Airway epithelial cell (primary cell): ENCODE measurements at places on chromosomes 4 and X. TPM values are rescaled to one million over a fixed set of nuclear protein-coding genes. Genes with fewer than 3 reads are reported as not detected.

TLL1 gene
- 0.92 and 1.1 TPM in 2 replicates for total RNA-seq

TMPRSS11F gene
- 1.9 and 2.8 TPM in 2 replicates for total RNA-seq

GLOD5 gene
- not detected in 2 replicates for total RNA-seq

UGT2B17 gene
- not detected in 2 replicates for total RNA-seq

SLC4A4 gene
- 0.14 TPM in 2 replicates for total RNA-seq

BMX gene
- 0.07 TPM in 1 of 2 replicates, not detected in the other for total RNA-seq

EMCN gene
- not detected in 2 replicates for total RNA-seq

SPANXN1 gene
- not detected in 2 replicates for total RNA-seq

SPIN4 gene
- total RNA-seq, result 4.0 and 6.2 TPM in 2 replicates

MTNR1A gene
- total RNA-seq, result 0.21 TPM in 1 of 2 replicates, not detected in the other

GPR119 gene
- total RNA-seq, result not detected in 2 replicates
